ENCODE measurements at places on chromosomes 1 and 21.

DNA sequence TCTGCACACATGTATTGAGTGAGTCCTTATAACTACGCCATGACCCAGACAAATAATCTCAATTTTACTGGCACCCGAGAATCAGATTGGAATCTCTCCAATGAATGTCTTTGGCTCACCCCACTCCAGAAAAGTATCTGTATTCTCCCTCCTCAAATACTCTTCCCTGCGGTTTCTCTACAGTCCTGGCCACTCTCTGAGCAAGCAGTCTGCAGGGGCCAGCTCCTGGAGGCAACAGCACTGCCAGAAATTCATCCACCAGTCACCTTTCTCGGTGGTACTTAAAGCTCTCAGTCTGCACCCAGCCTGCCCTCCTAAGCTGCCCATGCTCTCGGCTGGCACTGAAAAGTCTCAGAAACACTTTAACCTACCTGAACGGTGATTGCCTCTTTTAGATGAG, 16.1 kb upstream of the LYST start:
- no peak for DNase-seq

GRCh38 chr1:232524056-232524455, 105.9 kb downstream of the SIPA1L2 start:
- DNase-seq: no peak

DNA sequence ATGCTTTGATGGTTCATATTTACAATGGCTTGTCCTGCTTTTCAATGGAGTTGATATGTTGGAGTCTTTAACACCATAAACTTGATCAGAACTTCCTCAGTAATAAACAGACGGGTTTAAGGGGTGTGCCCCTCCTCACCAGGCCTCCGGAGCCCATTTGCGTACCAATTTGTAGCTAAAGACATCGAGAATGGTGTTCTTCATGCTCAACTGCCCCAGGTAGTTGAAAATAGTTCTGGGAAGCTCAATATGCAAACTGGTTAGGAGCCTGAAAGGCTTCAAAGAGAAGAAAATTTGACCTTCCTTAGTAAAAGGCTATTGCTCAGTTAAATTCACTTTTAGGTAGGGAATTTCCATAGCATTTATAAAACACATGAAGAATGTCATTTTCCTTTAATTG, 68.1 kb upstream of the RRP15 start:
- no peak for DNase-seq

DNA sequence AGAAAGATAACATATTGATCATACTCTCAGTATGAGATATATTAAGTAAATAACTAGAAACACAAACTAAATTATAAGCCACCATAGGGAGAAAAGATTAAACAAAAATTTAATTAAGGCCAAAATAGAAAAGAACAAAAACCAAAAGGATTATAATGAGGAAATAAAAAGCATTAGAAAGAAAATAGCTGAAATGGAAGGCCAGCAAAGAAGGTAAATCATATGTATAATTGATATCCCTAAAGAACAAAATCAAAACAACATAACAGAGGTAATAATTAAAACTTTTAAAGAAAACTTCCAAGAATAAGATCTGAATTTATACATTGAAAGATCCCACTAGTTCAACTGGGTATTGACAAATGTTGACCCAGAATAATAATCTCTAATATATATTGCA, 453.0 kb downstream of the LRRIQ3 start:
- no peak for DNase-seq

DNA sequence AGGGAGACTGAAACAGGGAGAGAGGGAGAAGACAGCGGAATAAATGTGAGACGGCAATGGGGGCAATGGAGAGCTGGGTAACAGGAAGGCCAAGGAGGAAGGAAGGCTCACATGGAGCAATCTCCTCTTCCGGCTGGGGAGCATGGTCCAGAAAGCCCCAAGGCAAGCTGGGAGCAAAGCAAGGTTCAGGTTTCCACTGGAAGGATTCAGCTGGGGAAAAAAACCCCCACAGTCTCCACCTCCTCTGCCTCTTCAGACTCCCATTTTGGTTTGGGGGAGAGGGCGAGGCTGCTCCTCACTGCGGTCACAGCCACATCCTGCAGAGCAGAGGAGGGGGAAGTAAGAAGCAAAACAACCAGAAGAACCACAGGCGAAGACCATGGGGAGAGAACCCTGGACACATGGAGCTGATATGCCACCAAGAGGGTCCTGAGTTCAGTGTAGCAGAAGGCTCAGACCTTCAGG, 650 bp downstream of the TNFAIP8L2 start:
- DNase-seq: no peak

GRCh38 chr21:33259995-33260394, 6.2 kb upstream of the IL10RB start:
- DNase-seq: no peak

GRCh38 chr1:113811156-113811887, 954 bp downstream of the RSBN1 start:
- no peak for DNase-seq

- DNase-seq: no peak
Measured at GRCh38 chr1:10490286-10490970, 15.7 kb downstream of the PEX14 start.

DNA sequence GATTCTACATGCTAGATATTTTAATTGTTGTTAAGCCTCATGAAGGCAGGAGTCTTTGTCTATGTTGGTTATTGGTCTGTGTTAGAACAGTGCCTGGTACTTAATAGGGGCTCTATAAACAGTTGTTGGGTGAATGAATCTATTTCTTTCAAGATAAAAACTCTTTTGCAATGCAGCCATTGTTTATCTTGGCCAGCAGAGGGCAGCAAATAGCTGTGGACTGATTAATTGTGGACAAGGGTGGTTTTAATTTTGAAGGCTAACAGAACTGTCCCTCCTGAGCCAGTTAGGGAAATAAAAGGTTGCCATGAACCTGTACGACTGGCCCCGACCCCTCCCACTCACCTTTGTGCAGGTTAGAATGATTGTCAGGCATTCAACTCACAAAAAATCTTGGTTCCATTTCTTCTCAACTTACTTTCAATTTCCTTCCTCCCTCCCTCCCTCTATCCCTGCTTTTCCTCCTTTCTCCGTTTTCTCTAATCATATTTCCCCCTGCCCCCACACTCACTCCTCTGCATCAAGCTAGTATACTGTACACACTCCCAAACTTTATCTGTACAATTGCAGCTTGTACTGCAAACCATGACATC, 66.3 kb upstream of the DIRAS3 start:
- peak; percentile 4 for DNase-seq

DNA sequence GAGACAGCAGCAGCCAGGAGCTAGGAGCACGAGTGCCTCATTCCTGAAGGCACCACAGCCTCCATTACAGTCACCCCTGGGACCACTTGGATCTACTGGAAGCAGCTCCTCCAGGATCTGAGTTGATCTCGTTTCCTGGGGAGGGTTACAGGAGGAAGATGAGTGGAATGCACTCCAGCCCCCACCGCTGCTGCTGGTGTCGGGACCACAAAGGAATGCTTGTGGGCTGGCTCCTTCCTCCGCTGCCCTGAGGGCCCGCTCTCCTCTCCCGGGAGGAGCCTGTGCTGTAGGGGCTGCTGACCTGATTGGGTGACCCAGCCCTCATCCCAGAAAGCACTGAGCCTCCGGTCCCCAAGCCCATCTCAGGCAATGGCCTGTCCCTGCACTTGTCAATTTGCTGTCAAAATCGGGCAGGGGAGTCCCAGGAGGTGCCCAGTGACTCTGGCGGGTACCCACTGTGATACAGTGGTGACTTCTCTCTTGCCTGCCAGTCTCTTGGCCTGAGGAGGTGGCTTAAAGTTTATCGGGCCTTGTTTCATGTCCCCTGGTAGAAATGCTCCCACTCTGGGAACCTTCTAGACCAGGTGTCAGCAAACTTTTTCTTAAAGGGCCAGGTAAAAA, 23.1 kb downstream of the IL10RB start:
- DNase-seq: no peak

DNA sequence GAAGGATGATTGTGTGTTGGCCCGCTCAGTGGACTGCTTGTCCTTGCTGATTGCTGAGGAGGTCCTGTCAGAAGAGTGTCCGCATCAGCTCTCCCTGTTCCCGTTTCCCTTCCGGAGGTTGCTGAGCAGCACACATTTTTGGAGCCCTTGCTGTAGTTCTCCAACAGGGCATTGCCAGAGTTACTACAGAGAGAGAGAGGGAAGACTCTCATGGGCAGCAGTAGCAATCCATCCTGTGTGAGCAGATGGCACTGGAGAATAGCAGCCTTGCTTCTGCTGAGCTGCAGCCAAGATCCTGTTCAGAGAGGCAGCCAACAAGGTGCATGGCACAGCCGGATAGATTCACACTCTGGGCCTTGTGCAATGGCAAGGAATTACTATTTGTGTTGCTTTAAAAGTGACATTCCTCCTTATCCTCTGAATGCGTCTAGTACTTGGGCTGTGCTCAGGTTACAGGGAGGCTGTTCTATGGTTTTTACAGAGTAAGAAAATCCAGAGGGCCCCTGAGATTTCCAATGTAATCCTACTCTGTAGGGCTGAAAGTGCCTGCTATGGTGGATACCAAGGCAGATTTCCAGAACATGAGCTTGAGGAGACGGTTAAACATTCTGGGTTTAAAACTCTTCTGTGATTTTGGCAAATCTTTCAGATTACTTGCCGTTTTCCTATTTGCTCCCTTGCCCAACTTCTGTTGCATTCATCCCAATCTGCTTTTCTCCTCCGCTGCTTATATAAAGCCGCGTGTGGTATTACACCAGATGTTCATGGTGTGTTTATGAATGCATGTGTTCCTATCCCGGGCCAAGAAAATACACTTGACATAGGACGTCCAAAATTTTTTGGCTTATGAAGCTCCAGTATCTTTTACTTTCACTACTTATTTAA, 27.4 kb downstream of the AK4 start:
- DNase-seq: no peak

- DNase-seq: no peak
Measured at GRCh38 chr1:226569879-226570547, 21.4 kb downstream of the STUM start.

GRCh38 chr21:29396951-29397455, 98.3 kb downstream of the BACH1 start:
- no peak for DNase-seq

DNA sequence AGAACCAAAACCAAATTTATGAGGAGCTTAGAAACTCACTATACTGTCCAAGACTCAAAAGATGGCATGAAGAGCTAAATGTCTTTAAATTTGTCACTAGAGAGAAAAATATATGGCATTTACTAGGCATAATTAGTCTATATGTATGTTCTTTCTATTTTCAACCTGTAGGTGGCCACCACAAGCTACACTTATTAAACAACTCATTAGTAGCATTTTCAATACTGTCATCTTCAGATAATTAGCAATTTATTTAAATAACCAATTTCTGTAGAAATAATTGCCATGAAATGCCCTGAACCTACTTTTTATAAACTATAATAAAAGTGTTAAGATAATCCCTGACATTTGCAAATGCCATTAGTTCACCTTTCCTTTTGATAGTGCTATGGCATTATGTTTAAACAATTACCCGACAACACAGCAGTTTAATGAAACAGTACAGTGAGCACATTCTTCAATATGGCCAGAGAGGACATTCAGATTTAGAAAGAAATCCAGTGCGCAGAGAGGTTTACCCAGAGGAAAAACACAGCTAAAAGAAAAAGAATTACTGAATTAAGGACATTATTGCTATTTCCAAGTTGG, 522.5 kb downstream of the PTBP2 start:
- DNase-seq: no peak

DNA sequence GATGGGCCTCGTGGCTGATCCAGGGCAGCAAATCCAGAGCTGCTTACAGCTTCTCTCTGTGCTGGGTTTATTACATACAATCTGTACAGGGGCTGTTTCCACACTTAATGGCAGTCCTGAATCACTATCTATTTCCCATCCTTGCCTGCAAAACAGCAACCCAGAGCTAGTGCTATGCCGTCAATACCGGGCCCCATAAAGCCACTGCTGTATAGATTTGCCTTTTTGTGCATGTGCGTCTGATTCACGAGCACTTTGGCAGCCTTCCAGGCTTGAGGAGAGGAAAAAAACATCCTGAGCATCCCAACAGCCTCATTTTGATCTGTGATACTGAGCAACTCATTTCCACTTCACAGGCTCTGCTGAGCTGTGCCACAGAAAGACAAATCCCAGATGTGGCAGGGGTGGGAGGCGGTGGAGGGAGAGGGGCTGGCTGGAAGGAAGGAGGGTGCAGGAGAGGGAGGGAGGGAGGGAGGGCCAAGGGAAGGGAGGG, 65.2 kb upstream of the TARBP1 start:
- peak; percentile 5 for DNase-seq

DNA sequence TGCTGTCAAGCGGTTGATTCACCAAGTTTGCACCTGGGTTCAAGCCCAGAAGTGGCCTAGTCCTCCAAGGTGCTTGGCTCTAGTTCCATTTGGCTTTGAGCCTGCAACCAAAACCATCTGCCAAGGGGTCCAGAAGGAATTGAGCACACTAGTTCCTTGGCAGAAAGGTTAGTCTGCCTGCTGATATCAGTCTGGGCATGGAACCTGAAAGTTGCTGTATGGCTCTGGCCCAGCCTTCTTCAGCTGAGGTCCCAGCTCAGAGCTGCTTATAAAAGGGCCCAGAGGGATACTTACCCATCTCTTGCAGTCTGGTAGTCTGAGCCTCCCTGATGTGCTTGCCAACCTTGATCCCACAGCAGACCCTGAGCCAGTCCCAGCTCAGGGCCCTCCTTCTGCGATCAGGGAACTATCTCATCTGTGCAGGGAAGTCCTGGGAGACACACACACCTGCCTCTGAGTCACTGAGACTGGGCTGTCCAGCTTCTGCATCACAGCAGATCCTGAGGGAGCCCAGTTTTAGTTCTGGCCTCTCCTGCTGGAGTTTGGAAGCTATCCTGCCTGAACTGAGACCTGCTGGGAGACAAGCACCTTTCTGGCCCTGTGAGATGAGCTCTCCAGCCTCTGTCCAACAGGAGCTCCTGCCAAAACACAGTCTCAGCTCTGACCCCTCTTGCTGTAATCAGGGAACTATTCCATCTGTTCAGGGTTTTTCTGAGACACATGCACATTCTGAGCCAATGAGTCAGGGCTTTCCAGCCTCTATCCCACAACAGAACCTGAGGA, 75.8 kb downstream of the CTH start:
- no peak for DNase-seq

DNA sequence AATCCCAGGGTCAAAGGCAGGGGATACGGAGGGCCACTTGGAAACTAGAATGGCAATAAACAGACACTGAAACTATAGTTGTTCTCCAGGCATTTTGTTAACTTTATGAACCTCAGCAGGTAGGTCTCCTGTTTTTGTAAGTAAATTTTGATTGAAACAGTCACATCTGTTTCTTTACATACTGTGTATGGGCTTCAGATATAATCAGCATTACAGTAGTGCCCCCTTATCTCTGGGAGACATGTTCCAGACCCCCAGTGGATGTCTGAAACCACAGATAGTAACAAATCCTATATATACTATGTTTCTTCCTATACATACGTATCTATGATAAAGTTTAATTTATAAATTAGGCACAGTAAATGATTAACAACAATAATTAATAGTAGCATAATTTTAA, 11.5 kb downstream of the STIL start:
- DNase-seq: no peak

- DNase-seq: no peak
Measured at GRCh38 chr1:204316164-204316563, 43.6 kb downstream of the PLEKHA6 start.

GRCh38 chr1:221350091-221350490, 391.8 kb downstream of the DUSP10 start:
- no peak for DNase-seq
